GM03348 (cell line): ENCODE measurements at places on chromosomes 5 and 9.

DNA sequence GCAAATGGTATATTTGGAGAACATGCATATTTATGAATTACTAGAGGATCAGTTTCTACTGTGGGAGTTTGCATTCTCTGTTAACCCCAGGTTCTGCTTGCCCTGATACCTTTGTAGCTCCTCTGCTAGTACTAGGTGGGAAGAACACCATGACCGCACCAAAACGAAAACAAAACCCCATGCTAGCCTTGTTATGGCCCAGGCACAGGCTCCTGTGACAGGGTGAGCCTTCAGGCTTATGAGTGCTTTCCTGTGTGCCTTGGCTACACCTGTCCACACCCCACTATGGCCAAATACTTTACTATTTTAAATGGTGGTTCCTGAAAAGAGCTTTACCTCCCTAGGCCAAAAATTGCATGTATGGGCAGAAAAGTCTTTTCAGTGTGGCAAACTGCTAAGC, 94.8 kb downstream of the PPIC start:
- no peak for DNase-seq

DNA sequence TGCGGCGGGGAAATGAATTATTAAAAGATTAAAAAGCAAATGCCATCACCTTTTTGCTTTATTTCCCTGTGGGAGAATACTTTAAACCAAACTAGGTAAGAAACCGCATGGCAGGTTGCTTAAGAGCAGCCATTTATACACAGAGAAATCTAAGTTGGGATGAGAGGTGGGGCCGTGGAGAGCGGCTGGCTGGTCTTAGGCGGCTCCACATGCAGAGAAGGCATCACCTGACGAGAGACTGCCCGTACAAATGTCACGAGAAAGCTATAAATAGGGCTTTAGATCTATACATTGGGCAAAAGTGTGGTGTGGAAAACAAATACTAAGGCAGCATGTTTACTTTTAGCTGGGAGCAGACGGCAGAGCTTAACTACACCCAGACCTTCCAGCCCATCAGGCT, 39.4 kb downstream of the MED27 start:
- DNase-seq: no peak

DNA sequence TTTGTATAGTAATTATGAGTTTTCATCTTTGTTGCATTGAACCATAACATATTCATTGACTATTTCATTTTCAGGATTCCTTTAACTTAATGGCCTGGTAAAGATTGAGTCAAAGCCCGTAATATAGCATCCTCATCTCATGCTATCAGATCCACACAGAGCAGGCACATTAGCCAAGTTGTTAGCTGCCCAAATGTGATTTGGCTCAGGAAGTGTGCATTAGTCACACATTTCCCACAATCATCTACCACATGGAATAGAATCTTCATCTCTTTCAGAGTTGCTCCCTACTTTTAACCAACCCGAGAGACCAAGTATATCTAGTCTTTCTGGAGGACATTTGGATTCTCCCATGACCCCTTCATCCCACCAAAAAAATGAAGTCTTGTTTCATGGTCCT, 481.0 kb upstream of the PTGER4 start:
- DNase-seq: peak; percentile 5

GRCh38 chr5:158117467-158118160, 258.7 kb upstream of the CLINT1 start:
- DNase-seq: peak; percentile 51

DNA sequence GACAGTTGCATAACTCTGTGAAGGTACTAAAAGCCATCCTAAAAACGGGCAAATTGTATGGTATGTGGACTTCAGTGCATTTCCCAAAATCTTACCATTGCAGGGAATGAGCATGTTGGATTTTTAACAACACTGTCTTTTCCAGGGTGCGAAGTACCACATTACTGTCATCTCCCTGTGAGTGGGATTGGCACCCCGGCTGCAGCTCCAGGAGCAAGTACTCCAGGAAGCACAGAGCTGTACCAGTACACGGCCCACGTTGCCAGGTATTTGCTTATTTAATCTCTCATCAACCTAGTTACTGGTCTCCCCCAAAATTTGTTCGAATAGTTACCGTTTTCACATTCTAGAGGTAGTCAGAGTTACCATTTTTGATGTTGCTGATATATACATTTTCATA, 22.6 kb upstream of the TJP2 start:
- no peak for DNase-seq
